ENCODE measurements at places on chromosomes 11 and 22. TPM values are rescaled to one million over a fixed set of nuclear protein-coding genes. Genes with fewer than 3 reads are reported as not detected.

The TENM4 gene
- 4.3 TPM for total RNA-seq

The HTR3A gene
- total RNA-seq: not detected

The YAP1 gene
- total RNA-seq: 127 TPM

The PRRG4 gene
- total RNA-seq: 12.6 TPM

DNA sequence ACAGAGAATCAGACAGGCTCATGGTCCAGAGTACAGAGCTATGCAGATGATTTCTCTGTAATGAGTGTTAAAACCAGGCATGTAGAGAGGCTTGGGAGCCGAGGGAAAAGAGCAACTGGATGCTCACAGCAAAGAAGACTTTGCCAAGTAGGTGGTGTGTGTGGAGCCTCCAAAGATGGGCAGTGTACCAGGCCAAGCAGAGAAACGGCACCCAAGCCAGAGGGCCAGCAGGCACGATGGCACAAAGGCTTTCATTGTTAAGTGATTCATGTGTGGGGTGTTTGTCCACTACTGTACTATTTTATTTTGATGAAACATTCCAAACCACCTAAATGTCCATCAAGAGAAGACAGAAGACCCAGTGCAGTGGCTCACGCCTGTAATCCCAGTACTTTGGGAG is 11.1 kb downstream of the RANGAP1 start:
- H3K36me3 ChIP-seq: peaks cover 91% of the 10 kb centered on the region
- no peaks in the 10 kb centered on the region for H3K27me3 ChIP-seq
- no peak overlapping the region for H3K4me3 ChIP-seq
- H3K27ac ChIP-seq: no peak overlapping the region

DNA sequence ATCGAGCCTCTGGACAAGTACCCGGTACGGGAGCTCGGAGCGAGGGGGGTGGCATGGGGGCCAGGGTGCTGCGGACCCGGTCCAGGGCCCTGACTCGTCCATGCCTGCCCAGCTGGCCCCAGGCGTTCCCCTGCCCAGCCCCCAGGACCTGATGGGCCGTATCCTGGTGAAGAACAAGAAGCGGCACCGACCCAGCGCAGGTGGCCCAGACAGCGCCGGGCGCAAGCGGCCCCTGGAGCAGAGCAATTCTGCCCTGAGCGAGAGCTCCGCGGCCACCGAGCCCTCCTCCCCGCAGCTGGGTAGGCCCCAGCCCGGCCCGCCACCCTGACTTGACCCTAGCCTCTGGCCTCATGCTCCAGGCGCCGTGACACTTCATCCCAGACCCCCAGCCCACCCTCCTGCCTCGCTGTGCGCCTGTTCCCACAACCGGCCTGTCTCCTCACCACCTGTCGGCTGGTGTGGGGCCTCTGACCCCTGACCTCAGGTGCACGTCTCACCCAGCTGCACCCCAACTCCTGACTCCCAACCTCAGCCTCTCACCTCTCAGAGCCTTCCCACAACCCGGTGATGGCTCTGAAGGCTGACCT is 7.7 kb downstream of the PLCB3 start:
- no peaks in the 10 kb centered on the region for H3K27me3 ChIP-seq
- no peaks in the 10 kb centered on the region for H3K4me1 ChIP-seq
- peaks cover 78% of the 10 kb centered on the region for H3K36me3 ChIP-seq
- no peak overlapping the region for H3K4me3 ChIP-seq
- DNase-seq: no peak

DNA sequence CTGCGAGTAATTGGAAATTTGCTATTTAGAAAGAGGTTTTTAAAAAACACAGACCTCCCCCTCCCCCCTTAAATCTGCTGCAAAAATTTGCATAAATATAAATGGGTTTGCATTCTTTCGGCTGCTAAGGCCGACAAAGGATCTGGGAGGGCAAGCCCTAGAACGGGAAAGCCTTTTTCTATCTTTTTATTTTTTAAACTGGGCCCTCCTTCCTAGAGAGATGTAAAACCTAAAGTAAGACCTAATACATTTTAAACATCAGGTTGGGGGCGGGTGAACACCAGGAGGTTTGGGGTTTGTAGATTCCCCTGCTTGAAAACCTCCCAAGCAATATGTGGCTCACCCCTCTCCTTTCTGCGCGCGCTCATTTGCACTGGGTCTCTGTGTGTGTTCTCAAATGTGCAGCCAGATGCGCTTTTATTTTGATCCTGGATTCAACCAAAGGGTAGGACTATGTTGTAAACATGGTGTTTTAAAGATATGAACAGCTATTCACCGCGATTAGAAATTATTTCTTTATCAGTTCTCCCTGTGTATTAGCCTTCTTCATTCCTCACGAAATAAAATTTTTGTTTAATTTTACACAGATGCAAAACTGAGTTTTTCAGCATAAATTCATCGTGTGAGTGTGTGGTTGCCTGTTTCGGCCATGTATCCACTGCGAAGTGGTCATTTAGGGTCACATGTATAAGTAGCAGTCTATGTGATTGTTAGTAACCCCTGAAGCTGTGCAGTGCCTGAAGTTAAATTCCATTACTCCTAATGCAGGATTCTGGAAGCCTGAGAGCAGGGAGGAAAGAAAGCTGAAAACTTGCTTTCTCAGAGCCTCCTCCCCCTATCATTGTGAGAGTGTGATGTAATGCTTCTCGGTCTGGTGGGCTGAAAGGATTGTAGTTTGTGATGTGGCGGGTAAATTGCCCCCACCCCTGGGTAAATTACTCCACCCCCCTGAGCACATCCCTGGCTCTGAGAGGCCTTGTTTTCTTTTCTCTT is 988 bp downstream of the TNRC6B start:
- H3K4me3 ChIP-seq: peak overlapping the region; percentile 86
- DNase-seq: no peak
- H3K4me1 ChIP-seq: peaks cover 57% of the 10 kb centered on the region
- H3K36me3 ChIP-seq: no peaks in the 10 kb centered on the region
- peak overlapping the region; percentile 90 for H3K27ac ChIP-seq
- no peaks in the 10 kb centered on the region for H3K27me3 ChIP-seq

DNA sequence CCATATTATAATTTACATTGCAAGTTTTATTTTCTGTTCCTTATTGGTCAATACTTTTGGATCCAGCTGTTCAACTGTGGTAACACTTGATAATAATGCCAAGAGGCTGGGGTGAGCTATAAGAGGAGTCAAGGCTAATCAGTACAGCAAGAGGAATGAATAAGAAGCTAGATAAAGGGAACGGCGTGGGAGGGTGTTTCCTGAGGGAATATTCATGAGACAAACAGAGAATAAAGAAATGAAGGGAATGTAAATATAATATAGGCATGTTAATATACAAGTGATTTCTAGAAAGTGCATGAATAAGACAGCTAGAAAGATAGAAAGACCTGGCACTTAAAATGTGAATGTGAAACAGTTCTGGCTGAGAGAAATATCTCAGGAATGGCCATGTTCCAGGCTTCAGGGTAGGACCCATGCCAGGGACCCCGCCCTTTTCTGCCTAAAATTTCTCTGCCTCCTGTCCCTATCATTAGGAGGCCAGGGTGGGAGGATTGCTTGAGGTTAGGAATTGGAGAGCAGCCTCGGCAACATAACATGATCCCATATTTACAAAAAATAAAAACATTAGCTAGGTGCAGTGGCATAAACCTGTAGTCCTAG is 3.9 kb downstream of the OR51B4 start:
- no peak overlapping the region for H3K4me3 ChIP-seq
- no peak for DNase-seq
- no peaks in the 10 kb centered on the region for H3K36me3 ChIP-seq
- H3K27ac ChIP-seq: no peak overlapping the region

- DNase-seq: no peak
- no peaks in the 10 kb centered on the region for H3K36me3 ChIP-seq
- H3K4me1 ChIP-seq: peaks cover 37% of the 10 kb centered on the region
- no peaks in the 10 kb centered on the region for H3K27me3 ChIP-seq
- no peak overlapping the region for H3K27ac ChIP-seq
- H3K4me3 ChIP-seq: no peak overlapping the region
These were observed 102.7 kb downstream of the TRAF6 start for GRCh38 chr11:36407356-36407755.

GRCh38 chr11:23205156-23205871 is 345.0 kb upstream of the CCDC179 start:
- no peak overlapping the region for H3K4me3 ChIP-seq
- no peaks in the 10 kb centered on the region for H3K36me3 ChIP-seq
- no peaks in the 10 kb centered on the region for H3K27me3 ChIP-seq

GRCh38 chr11:74749965-74750296 is 1.3 kb downstream of the RNF169 start:
- H3K27me3 ChIP-seq: no peaks in the 10 kb centered on the region
- no peak for DNase-seq

- no peak overlapping the region for H3K27ac ChIP-seq
- H3K36me3 ChIP-seq: no peaks in the 10 kb centered on the region
- H3K27me3 ChIP-seq: no peaks in the 10 kb centered on the region
- DNase-seq: peak; percentile 61
These were observed 30.8 kb downstream of the GNB1L start for GRCh38 chr22:19823902-19824211.

GRCh38 chr11:110772863-110773262 is 60.6 kb upstream of the ARHGAP20 start:
- no peak overlapping the region for H3K4me3 ChIP-seq
- H3K36me3 ChIP-seq: no peaks in the 10 kb centered on the region
- no peaks in the 10 kb centered on the region for H3K27me3 ChIP-seq
- no peak overlapping the region for H3K27ac ChIP-seq

DNA sequence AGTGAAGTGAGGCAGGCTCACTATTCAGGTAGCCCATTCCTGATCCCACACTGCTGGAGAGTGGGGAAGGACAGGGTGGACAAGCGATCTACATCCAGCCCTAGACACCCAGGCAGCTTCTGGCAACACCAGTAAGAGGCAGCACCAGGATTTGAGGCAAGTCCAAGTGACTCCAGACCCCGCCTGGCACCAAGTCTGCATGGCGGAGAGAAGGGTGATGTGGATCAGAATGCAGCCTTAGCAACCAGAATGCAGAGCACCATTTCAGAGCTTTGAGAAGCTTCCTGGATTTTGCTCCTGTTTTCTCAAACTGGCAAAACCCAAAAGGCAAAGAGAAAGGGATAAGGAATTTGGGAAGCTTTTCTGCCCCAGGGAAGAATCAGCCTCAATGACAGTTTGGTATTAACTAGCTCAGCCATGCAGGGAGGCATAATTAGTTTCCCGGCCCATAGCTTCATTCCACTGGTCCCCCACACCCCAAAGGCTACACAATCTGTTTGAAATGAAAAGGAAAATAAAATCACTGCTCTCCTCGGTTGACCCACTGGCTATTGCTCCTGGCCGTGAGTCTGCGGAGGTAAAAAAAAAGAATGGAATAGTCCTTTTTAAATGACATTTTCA is 17.3 kb downstream of the GALNT18 start:
- no peaks in the 10 kb centered on the region for H3K27me3 ChIP-seq
- peaks cover 8% of the 10 kb centered on the region for H3K4me1 ChIP-seq
- no peak overlapping the region for H3K4me3 ChIP-seq
- H3K36me3 ChIP-seq: no peaks in the 10 kb centered on the region
- no peak for DNase-seq
- H3K27ac ChIP-seq: no peak overlapping the region

DNA sequence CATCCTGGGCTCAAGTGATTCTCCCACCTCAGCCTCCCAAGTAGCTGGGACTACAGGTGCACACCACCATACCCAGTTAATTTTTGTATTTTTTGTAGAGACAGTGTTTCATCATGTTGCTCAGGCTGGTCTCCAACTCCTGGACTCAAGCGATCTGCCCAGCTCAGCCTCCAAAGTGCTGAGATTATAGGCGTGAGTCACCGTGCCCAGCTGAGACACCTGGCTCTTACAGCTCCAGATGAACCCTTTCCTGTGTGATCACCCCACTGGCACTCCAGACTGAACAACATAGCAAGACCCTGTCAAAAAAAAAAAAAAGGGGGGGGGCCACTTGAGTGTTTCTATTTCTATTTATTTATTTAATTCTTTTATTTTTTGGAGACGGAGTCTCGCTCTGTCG is 1.0 kb upstream of the ADSL start:
- H3K27ac ChIP-seq: peak overlapping the region; percentile 85
- H3K27me3 ChIP-seq: no peaks in the 10 kb centered on the region
- peak overlapping the region; percentile 89 for H3K4me3 ChIP-seq
- peaks cover 21% of the 10 kb centered on the region for H3K36me3 ChIP-seq
- no peak for DNase-seq
- H3K4me1 ChIP-seq: peaks cover 22% of the 10 kb centered on the region

All from upper lobe of right lung (tissue), 1 donor.